Activated CD8-positive, alpha-beta memory T cell treated with anti-CD3 and anti-CD28 coated beads, Interleukin-2, amount 10 ng/mL, durations not matched to agents 7 days and 5 days (primary cell): ENCODE measurements at places on chromosomes 4 and X.

DNA sequence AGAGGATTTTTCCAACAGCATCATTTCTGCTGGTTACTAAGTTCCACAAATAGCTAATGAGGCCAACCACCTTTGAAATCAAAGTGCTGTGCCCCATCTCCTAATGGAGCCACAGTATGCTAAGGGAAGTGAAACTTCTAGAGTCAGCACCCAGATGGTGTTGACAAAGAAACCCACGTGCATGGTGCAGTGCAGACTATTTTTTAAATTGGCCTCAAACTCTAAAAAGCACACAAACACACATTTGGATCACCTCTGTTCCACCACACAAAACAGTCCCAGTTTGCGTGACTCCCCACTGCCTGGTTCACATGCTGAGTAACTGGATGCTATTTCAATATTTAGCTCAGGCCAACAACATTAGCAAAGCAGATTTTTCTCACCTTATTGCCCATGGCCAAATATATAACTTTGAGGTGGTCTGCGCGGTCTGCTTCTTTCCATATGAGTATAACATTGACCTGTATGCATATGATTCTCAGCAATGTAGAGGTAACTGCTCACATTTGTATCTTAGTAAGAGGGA lies 69.9 kb downstream of the AMELX start:
- DNase-seq = no peak

DNA sequence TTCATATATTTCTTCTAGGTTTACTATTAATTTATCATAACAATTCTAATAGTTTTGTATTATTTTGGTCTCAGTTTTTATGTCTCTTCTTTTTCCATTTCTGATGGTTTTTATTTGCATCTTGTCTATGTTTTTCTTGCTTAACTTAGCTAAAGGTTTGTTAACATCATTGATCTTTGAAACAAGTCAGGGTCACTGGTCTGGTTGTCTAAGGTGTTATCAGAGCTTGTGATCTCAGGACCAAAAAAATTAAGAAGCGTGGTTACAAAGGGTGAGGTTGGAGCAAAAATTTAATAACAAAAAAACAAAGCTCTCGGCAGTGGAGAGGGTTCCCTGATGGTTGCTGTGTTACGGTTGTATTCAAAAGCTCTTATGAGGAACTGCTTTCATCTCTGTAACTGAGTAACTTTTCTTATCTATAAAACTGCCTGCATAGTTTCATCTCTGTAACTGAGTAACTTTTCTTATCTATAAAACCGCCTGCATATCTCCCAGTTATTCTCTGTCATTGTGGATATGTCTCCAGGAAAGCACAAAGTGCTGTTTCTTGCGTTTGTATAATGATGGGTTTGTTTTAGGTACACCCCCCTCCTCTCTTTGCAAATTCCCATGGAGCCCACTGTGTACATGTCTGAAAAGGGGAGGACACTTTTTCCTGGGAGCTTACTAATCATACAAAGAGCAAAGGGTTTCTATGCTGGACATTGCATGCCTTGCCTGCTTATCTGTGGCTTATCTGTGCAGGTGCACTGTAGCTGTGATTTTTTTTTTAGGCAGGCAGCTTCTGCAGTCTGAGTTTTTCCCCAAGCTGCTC lies 62.4 kb upstream of the UGT2B15 start:
- no peak for DNase-seq

GRCh38 chrX:49858341-49858740 lies 20.9 kb upstream of the USP27X start:
- no peak for DNase-seq

DNA sequence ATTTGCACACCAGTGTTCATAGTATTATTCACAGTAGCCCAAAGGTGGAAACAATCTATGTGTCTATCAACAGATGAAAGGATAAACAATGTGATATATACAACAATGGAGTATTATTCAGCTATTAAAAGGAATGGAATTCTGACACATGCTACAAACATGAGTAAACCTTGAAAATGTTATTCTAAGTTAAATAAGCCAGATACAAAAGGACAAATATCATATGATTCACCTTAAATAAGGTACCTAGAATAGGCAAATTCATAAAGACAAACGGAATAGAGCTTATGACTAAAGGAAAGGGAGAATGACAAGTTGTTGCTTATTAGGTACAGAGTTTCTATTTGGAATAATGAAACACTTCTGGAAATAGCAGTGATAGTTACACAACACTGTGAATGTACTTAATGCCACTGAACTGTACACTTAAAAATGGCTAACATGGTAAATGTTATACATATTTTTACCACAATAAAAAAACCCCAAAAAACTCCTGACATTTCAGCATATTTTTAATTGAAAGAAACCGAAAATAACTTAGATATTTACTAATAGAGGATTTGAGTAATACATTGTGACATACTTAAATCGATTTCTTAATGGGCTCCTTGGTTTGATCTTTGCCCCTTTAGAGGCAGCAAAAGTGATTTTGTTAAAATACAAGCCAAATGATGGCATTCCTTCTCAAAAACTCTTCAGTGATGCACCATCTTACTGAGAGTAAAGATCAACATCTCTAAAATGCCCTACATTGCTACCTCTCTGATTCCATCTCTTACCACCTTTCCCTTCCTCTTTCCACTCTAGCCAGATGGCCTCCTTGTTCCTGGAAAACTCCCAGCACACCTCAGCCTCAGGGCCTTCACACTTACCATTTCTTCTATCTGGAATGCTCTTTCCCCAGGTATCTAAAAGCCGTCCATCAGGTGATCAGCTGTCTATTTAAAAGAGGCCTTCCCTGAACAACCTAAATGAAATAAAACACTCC lies 8.6 kb upstream of the CYP2U1 start:
- DNase-seq = no peak

DNA sequence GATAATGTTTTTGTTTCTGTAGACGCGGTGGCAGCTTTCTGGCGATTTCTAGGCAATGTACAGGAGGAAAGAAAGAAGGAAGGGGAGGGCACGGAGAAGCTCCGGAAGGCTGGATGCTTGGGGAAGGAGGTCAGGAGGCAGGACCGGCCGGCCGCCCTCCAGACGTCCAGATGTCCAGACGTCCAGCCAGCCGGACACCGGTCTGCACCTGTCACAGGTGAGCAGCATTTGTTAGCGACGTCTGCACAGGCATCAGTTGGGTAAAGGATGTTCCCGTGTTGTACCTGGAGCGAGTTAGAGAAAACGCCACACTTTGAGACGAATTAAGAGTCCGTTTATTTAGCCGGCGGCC lies 90.0 kb upstream of the PPP2R3B start:
- no peak for DNase-seq

DNA sequence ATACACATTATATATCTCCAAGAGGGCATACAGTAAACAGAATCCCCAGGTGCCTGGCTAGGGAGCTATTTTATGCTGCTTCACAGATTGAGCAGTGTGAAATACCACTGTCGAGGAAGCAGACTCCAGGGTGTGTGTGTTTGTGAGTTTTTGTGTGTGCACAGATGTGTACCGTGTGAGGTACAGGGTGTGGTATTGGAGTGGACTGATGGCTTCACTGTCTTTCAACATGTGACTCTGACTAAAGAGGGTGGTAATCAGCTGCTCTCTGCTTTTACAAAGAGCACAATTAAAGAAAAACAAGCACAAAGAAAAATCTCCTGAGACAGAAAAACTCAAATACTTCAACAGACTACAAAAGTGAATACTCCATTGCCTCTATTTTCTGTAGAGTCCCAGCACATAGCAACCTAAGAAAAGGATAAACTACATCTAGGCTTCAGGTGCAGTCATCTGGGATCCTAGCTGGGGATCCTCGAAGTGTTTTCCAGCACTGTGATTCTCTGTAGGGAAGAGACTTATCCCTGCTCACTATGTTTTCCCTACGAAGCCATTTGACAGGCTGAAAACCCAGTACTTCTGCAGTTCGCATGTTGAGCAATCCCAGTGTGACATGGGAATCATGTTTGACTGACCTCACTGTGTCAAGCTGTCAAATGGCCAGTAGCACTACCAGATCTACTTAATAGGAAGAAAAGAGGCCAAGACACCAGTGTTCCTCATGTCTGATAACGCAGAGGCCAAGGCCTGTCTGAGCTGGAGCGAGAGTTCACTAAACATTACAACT lies 100.3 kb downstream of the CDS1 start:
- DNase-seq = no peak

DNA sequence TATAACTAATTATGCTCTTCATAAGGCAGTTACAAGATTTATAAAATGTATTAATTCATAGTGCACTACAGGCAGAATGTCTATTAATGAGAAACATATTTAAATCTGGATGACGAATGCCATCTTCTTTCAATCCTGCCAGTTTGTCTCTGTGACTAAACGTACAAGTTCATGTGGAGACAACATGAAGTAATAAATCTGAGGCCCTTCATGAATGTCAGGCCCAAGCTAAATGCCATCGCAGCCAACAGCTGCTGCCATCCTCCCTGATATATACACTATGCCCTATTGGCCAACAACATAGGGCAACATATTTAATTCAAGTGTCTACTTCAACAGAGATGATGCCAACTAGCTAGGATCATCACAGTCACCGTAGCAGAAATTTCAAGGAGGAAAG lies 43.7 kb downstream of the TSPAN5 start:
- no peak for DNase-seq

DNA sequence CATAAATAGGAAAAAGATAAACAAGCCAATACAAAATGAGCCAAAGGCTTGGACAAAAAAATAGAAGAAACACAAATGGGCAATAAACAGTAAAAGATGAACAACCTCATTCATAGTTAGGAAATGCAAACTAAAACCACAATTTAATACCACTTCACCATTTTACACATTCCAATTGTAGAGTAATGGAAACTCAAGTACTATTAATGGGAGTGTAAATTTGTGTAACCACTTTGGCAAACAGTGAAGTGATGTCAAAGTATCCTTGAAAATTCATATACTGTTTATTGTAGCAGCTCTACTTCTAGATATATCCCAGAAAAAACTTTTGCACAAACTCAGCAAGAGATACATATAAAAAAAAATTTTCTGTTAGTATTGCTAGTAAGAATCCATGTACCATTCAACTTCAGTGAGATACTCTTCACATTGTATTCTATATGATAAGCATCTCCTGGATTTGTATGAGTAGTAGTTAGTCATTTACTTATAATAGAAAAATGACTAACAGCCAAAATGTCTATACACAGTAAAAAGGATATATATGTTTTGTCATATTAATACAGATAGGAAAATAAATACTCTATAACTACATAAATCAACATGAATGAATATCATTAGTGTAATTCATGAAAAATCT lies 229.8 kb downstream of the DKK2 start:
- DNase-seq = no peak

- no peak for DNase-seq
Observed at GRCh38 chr4:111923786-111924185, 221.5 kb upstream of the FAM241A start.

- no peak for DNase-seq
Observed at GRCh38 chr4:92183825-92184224, 119.9 kb upstream of the GRID2 start.

DNA sequence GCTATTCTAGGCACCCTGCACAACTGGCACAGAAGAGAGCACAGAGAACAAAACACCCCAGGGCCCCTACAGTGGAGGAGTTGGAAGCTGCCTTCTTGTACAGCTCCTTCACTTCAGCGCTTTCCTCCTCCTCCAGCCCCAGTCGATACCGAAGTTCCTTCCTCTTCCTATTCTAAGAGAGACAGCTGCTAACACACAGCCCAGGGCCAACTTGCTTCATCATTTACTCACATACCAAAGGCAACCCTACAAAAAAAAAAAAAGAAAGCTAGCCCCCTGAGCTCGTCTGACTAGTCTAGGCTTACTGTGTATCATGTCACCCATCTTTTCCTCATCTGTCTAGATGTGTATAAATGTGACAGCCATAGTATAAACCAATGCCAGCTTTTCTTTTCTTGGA lies 64.5 kb downstream of the MID1 start:
- no peak for DNase-seq

GRCh38 chrX:14554131-14554715 lies 24.9 kb downstream of the GLRA2 start:
- DNase-seq = no peak

DNA sequence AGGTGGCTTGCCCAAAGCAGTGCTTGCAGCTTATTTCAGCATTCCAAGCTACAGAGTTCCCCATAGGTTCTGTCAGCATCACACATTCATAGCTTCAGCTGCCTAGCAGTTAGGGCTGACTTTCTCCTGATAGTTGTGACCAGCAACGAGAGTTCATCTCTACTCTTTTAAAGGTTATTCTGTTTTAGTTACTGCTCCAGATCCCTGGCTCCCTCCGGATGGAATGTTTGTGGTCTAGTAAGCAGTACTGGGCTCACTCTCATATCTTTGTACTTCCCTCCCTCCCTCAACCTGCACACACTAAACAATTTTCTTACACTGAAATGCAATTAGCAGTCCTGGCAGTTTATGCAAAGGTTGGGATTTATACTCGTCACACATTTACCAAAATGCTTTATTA lies 43.9 kb downstream of the PTTG2 start:
- no peak for DNase-seq

- DNase-seq = no peak
Observed at GRCh38 chrX:111492085-111492484, 19.4 kb upstream of the SERTM2 start.

DNA sequence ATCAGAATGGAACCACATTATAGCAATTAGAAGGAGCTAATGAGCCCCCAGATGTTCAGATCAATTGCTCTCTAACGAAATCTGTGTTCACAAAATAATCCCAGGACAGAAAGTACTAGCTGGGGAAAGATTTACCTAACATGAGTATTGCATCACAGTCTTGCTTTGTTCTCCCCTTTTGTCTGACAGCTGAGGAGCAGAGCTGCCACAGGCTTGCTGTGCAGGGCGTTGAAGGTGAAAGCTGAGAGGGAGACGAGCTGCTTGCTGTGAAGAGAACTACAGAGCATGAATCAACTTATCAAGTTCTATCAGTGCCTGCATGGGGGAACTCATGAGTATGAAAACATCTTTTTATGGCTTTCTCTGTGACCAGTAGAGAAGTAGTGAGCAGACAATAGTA lies 441.2 kb downstream of the CENPC start:
- DNase-seq = no peak

- DNase-seq = no peak
Observed at GRCh38 chr4:142331646-142332045, 514.5 kb downstream of the INPP4B start.

DNA sequence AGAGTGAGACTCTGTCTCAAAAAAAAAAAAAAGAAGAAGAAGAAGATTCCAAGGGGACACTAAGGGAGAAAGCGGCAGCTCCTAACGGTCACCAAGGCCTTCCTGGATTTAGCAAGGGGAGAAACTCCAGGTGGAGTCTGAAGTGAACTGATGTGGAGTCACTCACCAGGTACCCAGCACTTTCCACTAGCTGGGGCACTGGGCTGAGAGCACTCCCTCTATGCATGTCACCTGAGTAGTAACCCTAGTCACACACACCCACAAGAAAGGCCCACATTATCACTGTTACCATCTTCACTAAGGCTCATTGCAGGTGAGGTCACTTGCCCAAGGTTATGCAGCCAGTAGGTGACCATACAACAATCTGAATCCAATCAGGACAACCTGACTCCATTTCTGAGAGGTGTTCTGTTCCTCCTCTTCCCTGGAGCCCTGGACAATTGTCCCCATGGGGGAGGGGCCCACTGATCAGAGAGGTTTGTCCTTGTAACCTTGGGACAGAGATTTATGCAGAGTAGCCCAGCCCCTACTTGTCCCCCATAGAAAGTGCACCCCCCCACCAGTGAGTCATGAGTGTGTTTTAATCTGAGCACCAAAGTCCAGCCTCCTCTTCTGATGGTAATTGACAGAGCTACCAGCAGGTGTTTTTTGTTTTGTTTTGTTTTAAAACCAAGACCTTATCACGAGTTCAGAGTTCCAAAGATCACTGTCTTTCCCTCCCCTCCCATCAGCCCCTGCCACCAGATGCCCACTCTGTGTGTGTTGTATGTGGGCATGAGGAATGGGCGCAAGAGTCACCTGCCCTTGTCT lies 5.9 kb upstream of the SASH3 start:
- DNase-seq = no peak
